Left ventricle myocardium inferior (tissue), 1 donor: ENCODE measurements at places on chromosomes 3 and 15.

DNA sequence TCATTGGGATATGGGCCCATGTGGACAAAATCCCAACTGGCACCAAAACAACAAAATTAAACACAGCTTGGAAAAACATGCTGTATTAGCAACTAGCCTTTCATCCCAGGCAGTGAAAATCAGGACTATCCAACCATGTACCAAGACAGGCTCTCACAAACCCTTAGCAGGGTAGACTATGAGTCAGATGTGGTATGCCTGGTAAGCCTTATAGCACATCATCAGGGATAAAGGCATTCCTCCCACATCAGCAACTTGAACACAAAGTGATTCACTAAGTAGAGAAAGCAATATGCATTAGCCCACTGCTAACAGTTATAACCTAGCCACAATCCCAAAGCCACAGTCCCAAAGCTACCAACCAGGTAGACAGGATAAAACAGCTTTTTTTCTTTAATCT is 8.0 kb downstream of the CEP152 start:
- no peak for DNase-seq

GRCh38 chr3:60080648-60081047 is 1030.8 kb upstream of the CFAP20DC start:
- DNase-seq = no peak

- no peak for DNase-seq
These were observed 404.4 kb downstream of the VPS13C start for GRCh38 chr15:61655881-61656280.

DNA sequence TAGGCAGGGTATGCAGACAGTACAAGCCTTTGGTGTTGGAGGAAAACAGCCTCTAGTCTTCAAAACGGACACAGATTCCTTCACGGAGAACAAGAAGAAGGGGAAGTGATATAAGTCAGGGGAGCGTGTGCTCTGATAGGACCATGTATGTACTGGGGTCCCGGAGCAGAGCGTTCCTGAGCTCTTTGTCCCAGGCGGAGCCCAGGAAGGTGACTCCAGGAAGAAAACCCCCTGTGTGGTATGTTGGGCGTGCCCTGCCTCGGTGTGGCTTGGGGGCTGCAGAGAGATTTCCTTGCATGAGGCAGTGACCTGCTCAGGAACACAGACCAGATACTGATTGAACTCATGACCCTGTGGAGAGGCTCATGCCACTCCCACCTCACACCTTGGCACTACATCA is 21.7 kb downstream of the MELTF start:
- DNase-seq = no peak

- DNase-seq = no peak
These were observed 63.9 kb upstream of the OSTN start for GRCh38 chr3:191135175-191135574.

GRCh38 chr3:31377045-31377642 is 155.6 kb upstream of the STT3B start:
- DNase-seq = no peak
